ENCODE measurements at places on chromosomes 12 and 14.

- DNase-seq: no peak
Measured at GRCh38 chr14:21913759-21914158, 240.1 kb upstream of the OR4E1 start.

DNA sequence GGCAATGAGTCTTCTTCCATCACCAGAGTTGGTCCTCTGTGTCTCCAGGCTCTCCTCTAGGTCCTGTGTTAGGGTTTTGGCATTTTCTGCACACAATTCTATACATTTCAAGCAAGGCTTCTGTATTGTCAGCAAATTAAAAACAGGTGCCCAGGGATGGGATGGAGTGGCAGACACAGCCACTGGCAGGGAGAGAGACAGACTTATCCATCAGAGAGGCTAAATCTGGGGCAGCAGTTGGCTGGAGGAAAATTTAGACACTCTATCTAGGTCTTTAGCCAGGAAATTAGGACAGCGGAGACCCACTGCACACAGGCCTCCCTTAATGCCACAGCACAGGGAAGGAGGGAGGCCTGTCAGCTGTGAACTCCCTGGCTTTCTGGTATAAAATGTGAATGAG, 20.2 kb downstream of the PLEKHD1 start:
- no peak for DNase-seq

DNA sequence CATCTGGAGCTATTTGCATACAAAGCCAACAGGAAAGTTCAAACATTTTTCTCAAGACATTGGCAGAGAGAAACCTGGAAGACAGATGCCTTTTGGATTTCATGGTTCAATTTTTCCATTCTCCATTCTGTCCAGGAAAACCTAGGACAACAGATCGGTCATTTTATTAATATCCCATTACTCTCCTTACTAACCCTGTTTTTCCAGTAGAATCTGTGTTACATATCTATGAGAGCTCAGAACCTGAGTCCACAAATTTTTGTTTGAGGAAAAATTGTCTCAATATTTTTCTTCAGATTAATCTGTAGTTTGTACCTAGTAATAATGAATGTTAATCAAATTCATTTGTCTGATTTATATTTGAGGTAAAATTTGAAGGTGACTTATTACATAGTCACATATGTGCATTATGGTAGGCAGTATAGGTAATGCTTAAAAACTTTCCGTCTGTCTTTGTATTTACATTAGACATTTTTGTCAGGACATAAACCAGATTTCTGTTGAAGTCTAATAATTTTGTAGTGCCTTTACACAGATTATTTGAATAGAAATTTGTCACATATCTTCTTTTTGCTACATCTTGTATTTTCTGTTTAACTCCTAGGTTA, 75.3 kb downstream of the CCDC91 start:
- DNase-seq: no peak

DNA sequence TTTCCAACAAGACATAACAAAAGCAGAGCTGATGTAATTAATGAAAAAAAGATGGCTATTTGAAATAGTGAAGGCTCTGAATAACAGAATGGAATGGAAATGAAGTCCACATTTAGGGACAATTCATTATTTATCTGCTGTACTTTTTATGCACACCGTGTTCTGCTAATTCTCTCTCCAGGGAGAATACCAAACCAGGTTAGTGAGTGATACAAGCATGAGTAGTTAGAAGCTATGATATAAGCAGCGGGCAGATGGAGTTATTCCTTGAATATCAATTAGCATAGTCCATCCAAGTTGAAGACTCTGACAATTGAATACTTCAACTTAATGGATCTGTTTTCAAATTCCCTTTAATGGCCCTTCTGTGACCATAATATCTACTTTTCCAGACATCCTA, 162.1 kb upstream of the TMTC2 start:
- DNase-seq: no peak

DNA sequence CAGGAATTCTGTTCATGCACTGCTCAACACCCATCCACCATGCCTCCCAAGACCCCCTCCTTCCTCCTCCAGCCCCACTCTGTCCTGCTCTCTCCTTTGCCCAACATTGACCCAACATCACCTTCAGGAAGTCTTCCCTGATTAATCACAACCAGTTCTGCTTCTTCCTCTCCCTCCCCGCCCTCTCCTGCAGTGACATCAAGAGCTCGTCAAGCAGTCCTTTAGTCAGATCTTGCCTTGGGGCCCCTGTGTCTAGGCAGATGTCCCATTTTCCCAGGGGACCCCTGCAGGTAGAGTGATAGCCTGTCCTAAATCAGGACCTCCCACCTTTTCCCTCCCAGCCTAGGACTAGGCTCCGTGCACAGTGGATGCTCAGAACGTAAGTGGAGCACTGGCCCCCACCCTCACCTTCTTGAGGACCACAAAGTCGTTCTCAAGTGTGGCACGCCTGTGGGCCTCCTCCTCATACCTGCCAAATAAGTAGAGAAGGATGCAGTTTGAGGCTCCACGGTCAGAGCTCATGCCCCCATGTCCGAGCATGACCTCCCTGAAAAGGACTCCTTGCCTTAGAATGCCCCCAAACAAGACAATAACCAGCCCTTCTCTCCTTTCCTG, 2.3 kb downstream of the KRT78 start:
- no peak for DNase-seq

GRCh38 chr12:46574847-46575246, 202.3 kb upstream of the SLC38A2 start:
- no peak for DNase-seq

- no peak for DNase-seq
Measured at GRCh38 chr12:110548678-110549077, 34.4 kb downstream of the PPTC7 start.
